Fibroblast of skin of left quadriceps (primary cell): ENCODE measurements at places on chromosomes 6 and 20.

DNA sequence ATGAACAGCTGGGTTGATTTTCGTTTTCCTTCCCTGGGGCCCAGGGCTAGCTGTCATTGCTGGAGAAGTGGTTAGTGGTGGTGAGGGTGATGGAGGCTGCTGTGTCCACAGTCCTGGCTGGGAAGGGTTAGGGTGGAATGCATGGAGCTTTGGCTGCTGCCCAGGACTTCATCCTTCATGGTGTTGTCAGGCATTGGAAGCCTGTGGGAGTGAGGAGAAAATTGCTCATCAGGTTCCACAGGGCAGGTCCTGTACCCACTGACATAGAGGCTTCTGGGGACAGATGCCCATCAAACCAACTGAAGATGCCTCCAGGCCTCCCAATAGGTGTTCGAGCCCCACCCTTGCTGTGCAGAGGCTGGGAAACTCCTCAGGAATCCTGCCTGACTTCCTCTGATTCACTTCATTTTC is 262.4 kb upstream of the SUPT3H start:
- DNase-seq = no peak

- no peak for DNase-seq
These were observed 77.2 kb downstream of the UTRN start for GRCh38 chr6:144362042-144363018.

GRCh38 chr6:158850807-158851115 is 31.6 kb upstream of the EZR start:
- DNase-seq = no peak

DNA sequence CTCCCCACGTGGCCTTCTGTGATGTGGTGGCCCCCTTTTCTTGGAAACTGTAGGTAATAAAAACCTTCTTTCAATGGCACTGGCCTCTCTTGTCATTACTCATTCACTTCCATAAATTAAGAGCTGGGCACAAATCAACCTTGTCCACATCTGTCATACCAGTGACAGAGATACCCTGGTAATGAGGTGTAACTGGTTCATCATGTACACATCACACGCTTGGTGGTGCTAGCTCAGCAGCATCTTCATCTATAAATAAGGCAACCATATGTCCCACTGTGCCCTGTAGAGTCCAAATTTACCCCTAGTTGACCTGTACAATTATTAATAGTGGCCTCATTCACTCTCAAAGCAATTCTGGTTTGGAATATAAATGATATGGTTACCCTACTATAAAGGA is 245.6 kb downstream of the HIVEP2 start:
- DNase-seq = no peak

DNA sequence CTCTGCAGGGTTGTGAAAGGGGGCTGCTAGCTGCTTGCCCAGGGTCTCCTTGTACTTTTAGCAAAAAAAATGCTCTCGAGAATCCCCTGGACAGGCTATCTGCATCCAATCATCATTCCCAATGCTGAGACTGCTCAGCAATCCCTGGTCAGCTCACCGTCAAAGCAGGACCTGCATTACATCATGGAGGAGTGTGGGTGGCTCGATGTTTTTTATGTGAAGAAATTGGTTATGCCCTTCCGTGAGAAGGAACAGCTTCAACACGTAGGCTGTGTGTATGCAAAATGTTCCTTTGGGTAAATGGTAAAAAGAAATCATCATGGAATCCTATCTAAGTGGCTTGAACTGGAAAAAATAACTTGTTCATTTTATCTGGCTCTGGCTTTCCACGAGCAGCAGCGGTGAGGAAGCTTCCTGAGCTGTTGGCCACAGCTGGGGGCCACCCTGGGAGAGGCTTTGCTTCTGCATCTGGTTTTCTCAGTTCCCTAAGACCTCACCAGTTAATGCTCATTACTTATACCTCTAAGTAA is 111.4 kb downstream of the FYN start:
- DNase-seq = no peak

DNA sequence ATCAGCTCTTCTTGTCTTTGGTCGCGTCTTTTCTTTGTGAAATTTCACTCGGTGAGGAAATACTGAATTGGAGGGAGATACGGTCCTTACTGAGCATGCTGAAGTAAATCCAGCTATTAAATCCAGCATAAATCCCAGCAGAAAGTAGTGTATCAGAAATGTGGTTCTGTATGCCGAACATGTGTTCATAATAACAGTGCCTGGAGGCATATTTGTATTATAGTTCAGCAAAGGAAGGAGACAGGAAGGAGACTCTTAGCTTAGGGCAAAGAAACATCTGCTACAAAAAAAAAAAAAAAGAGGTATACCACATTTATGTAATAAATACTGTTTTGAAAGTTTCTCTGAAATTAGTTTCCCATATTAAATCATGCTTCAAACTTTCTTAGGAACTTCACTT is 211.8 kb downstream of the PLCB4 start:
- DNase-seq = peak; percentile 39

DNA sequence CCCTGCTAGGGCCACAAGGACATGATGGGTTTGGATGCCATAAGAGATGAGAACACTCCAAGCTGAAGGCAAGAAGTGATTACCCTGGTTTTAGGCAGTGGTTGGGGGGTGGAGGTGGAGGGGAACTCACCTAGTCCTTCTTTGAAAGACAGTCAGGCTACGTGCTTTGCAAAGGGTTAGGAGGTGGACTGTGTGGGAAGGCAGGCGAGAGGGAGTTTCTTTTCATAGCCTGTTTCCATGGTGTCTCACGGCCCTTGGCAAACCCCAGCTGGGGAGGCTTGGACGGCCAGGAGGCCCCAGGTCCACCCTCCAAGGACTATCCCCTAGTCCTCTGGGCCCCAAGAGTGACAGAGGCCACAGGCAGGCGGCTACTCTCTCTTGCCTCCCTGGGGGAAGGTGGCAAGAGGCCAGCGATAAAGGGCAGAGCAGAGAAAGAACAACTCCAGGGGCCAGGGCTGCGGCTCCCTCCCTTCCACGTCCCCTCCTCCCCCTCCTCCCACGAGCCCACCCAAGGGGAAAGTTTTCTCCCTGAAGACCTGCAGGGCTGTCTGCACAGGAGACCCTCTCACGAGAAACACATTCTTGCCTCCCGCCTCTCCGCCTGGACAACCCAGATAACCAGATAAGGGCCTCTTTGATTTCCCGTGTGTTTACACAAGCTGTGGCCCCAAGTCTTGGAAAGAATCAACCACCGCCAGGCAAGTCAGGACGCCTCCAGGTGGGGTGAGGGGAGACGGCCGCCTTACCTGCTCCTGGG is 74.4 kb downstream of the NOL4L start:
- no peak for DNase-seq

DNA sequence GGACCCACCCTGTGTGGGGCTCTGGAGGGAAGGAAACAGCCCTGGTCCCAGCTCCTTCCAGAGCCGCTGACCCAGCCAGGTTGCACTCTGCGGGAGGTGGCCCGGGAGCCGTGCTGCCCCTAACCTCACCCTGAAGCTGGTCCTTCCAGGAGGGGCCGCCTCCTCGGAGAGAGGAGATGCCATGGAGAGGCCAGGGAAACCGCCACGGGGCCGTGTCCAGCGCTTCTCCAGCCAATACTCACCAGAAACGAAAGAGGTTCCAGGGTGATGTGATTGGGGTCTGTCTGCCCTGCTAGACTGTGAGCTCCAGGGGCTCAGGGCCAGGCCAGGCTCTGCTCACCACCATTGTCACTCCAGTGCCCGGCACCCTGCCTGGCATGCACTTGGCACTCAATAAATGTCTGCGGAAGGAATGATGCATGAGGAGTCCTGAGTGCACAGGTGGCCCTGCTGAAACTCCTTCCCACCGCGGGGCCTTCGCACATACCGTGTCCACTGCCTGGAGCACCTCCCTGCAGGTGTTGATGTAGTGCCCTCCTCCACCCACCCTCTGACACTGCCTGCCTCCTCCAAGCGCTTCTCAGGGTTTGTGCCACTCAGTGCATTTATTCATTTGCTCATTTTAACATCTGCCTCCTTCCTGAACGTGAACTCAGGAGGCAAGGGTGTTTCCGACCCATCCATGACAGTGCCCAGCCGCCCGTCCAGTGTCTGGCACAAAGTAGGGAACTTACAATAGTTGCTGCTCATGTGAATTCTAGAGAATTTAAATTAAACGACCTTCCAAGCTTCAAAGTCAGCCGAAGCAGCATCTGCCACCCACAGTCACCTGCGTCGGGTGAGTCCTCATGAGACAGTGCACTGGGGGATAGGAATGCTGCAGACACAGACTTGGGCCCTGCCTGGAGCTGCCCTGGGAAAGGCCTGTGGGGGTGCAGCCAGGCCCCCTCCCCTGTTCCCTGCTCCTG is 30.3 kb downstream of the RBM38 start:
- DNase-seq = no peak

GRCh38 chr6:92559003-92559402 is 860.4 kb downstream of the EPHA7 start:
- DNase-seq = no peak

GRCh38 chr6:79468587-79468986 is 68.6 kb downstream of the LCA5 start:
- DNase-seq = no peak

DNA sequence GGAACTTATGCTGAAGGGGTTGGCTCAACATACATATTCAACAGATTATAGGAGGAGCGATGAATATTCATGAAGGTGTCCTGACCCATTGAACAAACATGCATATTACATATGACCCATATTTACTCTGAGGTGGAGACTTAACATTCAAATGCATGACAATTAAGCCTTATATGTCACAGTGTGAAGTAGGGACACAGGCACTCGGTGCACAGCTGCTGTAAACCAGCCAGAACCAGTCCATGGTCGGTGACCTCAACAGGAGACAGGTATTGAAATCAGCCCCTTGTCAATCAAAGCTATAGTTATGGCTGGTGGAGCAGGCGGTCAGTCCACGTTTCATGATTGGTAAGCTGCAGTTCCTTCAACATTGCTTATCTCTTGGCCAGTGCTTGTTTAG is 347.3 kb downstream of the THBS2 start:
- DNase-seq = no peak

DNA sequence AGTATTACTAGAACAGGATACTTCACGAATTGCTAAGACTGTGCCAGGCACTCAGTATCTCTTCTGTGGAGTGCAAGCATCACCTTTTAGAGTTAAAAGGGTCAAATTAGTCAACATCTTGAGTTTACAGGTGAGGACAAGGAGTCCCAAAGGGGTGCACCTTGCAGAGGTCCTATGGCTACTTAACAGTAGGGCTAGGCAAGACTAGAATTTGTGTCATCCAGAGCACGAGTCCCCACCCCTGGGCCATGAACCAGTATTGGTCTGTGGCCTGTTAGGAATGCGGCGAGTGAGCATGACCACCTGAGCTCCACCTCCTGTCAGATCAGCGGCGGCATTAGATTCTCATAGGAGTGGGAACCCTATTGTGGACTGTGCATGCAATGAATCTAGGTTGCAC is 10.5 kb upstream of the DSTN start:
- no peak for DNase-seq

- no peak for DNase-seq
These were observed 77.9 kb upstream of the B3GAT2 start for GRCh38 chr6:71034563-71035345.

DNA sequence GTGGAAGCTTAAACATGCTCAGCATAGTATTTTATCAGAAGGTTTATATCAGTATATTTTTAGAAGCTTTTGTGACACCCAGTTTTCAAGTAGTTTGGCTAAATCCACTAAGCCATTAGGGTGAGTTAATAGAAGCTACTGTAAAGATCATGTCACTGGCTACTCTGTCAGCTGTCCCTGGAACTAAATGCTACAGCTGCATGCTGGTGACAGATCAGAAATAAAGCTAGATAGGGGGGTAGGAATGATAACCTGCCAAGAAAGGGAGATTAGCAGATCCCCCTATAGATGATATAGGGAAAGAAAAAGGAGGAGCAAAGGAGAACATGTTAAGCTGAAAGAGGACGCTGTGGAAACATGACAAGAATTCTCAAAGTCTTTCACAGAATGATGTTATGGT is 363.2 kb downstream of the QKI start:
- no peak for DNase-seq

DNA sequence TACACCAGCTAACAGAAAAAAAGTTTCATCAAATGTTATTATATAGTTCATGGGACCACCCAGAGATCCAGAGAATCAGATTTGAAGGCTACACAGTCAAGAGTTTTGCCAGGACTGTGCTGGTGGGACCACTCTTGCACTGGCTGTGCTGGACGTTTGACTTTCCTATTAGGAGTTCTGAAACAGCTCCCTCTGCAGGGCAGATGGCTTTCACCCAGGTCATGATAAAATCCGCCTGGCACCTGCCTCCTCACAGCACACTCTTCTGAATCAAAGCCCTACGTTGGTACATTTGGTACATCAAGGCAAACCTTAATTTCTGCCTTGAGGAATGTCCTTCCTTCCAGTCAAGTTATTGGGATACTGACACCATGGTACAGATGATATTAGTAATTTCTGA is 302.1 kb downstream of the ZNF217 start:
- DNase-seq = no peak

- peak; percentile 42 for DNase-seq
These were observed 680.8 kb upstream of the NRSN1 start for GRCh38 chr6:23445157-23445710.

- DNase-seq = no peak
These were observed 51.8 kb downstream of the ELOVL4 start for GRCh38 chr6:79895382-79896074.

DNA sequence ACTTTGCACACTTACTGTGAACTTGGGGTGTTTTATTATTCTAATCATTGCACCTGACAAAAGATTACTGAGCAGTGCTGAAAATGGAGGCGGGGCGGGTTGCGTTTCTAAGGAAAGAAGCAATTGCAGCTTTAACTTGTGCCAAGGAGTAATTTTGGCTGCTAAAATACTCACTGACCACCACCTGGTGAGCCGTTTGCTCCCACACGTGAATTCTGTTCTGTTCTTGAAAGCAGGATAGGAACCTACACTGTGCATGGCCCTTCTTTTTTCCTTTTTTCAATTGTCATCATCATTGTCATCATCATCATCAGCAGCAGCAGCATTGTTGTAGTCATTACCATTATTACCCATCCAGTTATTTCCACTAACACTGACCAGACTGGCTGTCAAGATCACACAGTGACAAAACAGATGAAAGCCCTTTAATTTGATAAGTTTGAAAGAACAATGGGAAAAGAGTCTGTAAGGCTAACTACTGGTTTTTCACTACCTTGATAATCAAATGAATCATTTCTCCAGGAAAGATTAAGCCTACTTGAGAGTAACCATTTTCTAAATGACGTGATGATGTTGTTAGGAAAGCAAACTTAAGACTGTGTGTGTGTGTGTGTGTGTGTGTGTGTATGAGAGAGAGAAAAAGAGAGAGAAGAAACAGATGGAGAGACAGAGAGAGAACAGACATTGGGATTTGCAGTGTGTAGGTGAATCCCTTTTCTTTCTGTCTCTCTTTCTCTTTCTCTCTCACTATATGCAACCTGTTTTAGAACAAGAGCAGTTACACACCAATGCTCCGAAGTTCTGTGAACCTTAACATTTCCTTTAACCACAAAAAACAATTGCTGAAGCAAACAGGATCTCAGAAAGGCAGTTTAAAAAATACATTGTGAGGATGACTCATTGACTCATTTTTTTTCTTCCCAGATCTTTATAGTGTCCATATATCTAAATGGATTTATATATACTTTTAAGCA is 3.8 kb downstream of the RIPOR2 start:
- no peak for DNase-seq

- no peak for DNase-seq
These were observed 546.6 kb downstream of the CD83 start for GRCh38 chr6:14664112-14664601.
